Neural progenitor cell (in vitro differentiated cells): ENCODE measurements at places on chromosomes 16 and 17. TPM values are rescaled to one million over a fixed set of nuclear protein-coding genes. Genes with fewer than 3 reads are reported as not detected.
A peak's percentile ranks its signal among the peaks of the same experiment; 100 is the strongest.

CHRNB1 gene
- total RNA-seq, result 7.4 and 7.5 TPM in 2 replicates

COPS3 gene
- 99.8 and 113 TPM in 2 replicates for total RNA-seq

ZNF205 gene
- total RNA-seq, result 5.4 and 19.6 TPM in 2 replicates

DNA sequence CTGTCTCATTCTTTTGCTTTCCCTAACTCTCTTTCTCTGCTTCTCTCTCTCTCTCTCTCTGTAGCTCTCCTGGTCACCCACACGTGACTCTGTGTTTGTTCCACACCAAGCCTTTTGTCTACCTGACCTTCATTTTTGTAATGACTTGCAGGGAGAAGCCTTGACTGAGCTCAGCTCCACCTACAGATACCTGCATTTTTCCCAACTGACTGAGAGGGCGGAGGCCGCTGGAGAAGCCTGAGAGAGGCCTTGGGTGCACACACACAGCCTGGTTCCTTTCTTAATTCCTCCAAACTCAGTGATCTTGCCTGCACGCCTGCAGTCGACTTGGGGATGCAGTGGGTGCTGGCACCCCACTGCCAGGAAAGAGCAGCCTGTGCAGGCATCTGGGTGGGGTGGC lies 68.8 kb downstream of the LYRM1 start:
- no peak for DNase-seq

- DNase-seq, result peak; percentile 16
These were observed 70.3 kb downstream of the SDR42E1 start for GRCh38 chr16:81940781-81941560.

C1QTNF1 gene
- total RNA-seq, result 1.4 and 2.6 TPM in 2 replicates

- no peak for DNase-seq
These were observed 218.7 kb upstream of the RBFOX1 start for GRCh38 chr16:7113949-7114348.

SDR42E1 gene
- total RNA-seq, result 0.12 and 0.37 TPM in 2 replicates

DNA sequence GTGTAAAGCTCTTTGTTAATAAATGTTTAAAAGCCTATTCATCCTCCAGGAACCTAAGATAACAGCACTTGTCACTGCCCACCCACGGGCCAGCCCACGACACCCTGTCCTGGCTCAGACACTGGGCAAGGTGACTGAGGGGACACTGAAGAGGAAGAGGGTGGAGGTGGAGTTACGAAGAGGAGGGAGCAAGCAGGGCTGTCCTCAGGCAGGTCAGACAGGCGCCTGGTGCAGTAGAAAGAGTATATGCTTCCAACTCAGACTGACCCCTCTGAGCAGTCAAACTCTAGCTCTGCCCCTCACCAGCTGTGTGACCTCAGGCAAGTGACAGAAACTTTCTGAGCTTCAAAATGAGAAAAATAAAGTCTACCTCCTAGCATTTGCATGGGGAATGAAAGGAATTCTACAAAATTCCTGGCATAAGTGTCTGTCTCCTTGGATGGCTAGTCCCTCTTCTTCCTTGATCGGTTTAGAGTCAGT lies 22.8 kb downstream of the TEX2 start:
- DNase-seq, result peak; percentile 49

- DNase-seq, result no peak
These were observed 16.7 kb downstream of the RPRML start for GRCh38 chr17:46962374-46962790.

- no peak for DNase-seq
These were observed 2.0 kb downstream of the ADGRG1 start for GRCh38 chr16:57630407-57630797.

DNA sequence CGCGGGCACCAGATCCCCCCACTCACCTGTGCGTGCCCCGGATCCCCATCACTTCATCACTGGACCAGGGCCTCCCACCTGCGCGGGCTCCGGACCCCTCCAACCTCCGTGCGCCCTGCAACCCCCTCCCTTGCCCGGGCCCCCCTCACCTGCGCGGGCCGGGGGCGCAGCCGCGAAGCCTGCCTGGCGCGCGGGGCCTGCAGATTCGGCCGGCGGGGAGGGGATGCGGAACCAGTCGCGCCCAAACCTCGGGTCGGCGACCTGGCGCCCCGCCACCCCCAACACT lies 202 bp downstream of the CEP131 start:
- DNase-seq, result no peak

KRTAP4-9 gene
- total RNA-seq, result not detected in 2 replicates
